Foreskin keratinocyte (primary cell): ENCODE measurements at places on chromosomes 3 and 15. TPM values are rescaled to one million over a fixed set of nuclear protein-coding genes. Genes with fewer than 3 reads are reported as not detected.

DNA sequence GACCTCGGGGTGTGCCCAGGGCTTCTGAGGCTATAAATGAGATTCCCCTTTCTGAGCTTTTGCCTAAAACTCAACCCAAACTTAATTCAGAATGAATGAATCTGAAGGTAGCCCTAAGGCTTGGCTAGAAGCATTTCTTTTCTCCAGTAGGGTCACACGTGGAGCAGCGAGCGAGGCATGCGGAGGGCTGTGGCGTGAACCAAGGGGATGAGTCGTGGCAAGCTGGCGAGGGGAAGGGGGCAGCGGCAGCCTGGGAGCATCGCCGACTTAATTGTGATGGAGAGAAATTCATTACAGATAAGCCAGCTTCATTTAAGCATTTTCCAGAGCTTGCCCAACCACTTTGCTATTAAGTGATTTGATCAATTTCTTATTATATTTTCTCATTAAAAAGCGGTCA, 79.9 kb downstream of the CHSY1 start:
- DNase-seq, result no peak

RNU5B-1 gene
- polyA plus RNA-seq, result not detected in 2 replicates

- no peak for DNase-seq
Measured at GRCh38 chr15:60656481-60656880, 177.5 kb upstream of the ICE2 start.

GRCh38 chr3:190699776-190700175, 162.7 kb downstream of the GMNC start:
- no peak for DNase-seq

FHIT gene
- 0.95 and 1.8 TPM in 2 replicates for polyA plus RNA-seq

GRCh38 chr15:71055461-71055860, 59.8 kb upstream of the THSD4 start:
- DNase-seq, result peak; percentile 69

ARRDC4 gene
- polyA plus RNA-seq, result 3.8 and 4.9 TPM in 2 replicates

LTF gene
- not detected in 2 replicates for polyA plus RNA-seq
